ENCODE measurements at places on chromosomes 6 and 20.
A peak's percentile ranks its signal among the peaks of the same experiment; 100 is the strongest.

- no peak for DNase-seq
- peaks cover 7% of the 10 kb centered on the region for H3K4me1 ChIP-seq
These were observed 100.3 kb downstream of the EDN3 start for GRCh38 chr20:59400708-59401107.

DNA sequence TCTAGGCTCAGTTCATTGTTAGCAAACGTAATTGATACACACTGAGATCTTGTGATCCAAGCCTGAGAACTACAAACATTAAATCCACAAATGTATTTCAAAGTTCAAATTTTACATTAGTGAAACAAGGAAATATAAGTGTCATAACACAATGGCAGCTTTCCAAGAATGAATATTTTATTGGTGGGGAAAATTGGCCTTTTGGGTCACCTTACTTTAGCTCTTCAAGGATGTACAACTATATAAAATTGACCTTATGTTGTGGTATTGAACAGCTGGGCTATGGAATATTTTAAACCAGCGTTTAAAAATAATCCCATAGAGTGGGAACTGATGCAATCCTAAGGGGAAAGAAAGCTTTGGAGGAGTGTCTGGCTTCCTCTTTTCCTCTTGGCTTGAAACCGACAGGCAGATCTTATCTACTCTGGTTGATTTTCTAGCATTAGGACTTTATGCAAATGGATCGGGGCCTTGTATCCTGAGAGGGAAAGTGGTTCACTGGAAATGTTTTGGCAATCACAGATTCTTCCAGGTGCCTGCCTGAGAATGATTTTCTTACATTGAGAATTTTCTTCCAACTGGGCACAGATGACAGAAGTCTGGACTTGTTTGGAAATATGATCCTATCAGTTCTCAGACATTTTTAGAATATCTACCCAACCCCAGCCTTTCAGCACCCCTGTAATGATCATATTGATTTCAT lies 184.8 kb upstream of the ECI2 start:
- peak overlapping the region; percentile 77 for H3K27ac ChIP-seq
- no peaks in the 10 kb centered on the region for H3K27me3 ChIP-seq
- no peak overlapping the region for H3K4me3 ChIP-seq
- H3K4me1 ChIP-seq = peaks cover 54% of the 10 kb centered on the region

DNA sequence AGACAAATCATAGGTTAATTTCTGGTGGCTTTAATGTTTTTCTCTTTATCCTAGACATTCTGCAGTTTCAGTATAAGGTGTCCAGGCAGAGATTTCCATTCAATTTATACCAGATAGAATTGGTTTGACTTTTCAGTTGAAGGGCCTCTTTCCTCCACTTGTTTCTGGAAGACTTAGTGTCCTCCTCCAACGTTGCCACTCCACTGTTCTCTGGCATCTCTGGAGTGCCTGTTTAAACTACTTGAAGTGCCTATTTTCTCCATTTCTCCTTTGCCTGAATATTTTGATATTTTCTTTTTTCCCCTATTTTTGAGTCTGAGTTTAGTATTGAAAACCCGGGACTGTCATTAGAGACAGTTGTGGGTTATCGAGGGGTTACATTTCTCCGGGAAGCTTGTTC lies 27.7 kb downstream of the EDN3 start:
- no peaks in the 10 kb centered on the region for H3K4me1 ChIP-seq
- H3K27ac ChIP-seq = no peak overlapping the region
- H3K4me3 ChIP-seq = no peak overlapping the region
- peaks cover 17% of the 10 kb centered on the region for H3K27me3 ChIP-seq
- no peaks in the 10 kb centered on the region for H3K36me3 ChIP-seq

- no peaks in the 10 kb centered on the region for H3K36me3 ChIP-seq
- H3K27ac ChIP-seq = no peak overlapping the region
- DNase-seq = no peak
- no peak overlapping the region for H3K4me3 ChIP-seq
These were observed 24.2 kb upstream of the DOK5 start for GRCh38 chr20:54451171-54451570.

- H3K27me3 ChIP-seq = peaks cover 40% of the 10 kb centered on the region
- no peak for DNase-seq
- no peak overlapping the region for H3K4me3 ChIP-seq
These were observed 7.3 kb upstream of the PDYN start for GRCh38 chr20:2001119-2001518.

GRCh38 chr20:46709459-46710152 lies at the start of gene SLC2A10:
TSS of gene SLC2A10 (plus strand) at chr20:46709649. CDS start at chr20:46709737, 88 bp downstream.
- peak within 1 kb of the TSS; percentile 45 for H3K4me3 ChIP-seq
- H3K4me1 ChIP-seq = peaks cover 7% of the 10 kb centered on the region
- H3K27me3 ChIP-seq = no peaks in the 10 kb centered on the region
- H3K27ac ChIP-seq = peak within 1 kb of the TSS; percentile 84
- peak; percentile 70 for DNase-seq
- no peaks in the 10 kb centered on the region for H3K36me3 ChIP-seq

GRCh38 chr6:82568290-82568993 lies 204.8 kb downstream of the TPBG start:
- no peaks in the 10 kb centered on the region for H3K36me3 ChIP-seq
- H3K4me3 ChIP-seq = no peak overlapping the region
- no peaks in the 10 kb centered on the region for H3K27me3 ChIP-seq
- no peak for DNase-seq
- no peak overlapping the region for H3K27ac ChIP-seq

- no peaks in the 10 kb centered on the region for H3K27me3 ChIP-seq
- H3K36me3 ChIP-seq = no peaks in the 10 kb centered on the region
- no peak for DNase-seq
- no peak overlapping the region for H3K27ac ChIP-seq
These were observed 15.2 kb downstream of the MAPRE1 start for GRCh38 chr20:32834972-32835371.

GRCh38 chr20:7996898-7997297 lies 22.7 kb downstream of the TMX4 start:
- no peak overlapping the region for H3K27ac ChIP-seq
- DNase-seq = no peak
- H3K36me3 ChIP-seq = no peaks in the 10 kb centered on the region
- H3K4me1 ChIP-seq = no peaks in the 10 kb centered on the region

- no peaks in the 10 kb centered on the region for H3K36me3 ChIP-seq
- H3K4me1 ChIP-seq = peaks cover 18% of the 10 kb centered on the region
- no peaks in the 10 kb centered on the region for H3K27me3 ChIP-seq
- H3K4me3 ChIP-seq = no peak overlapping the region
- DNase-seq = no peak
- H3K27ac ChIP-seq = peak overlapping the region; percentile 71
These were observed 26.9 kb downstream of the TTLL2 start for GRCh38 chr6:167351656-167352345.
